ENCODE measurements at places on chromosomes 5 and 9.
A peak's percentile ranks its signal among the peaks of the same experiment; 100 is the strongest.

GRCh38 chr5:132256783-132257130 is 739 bp upstream of the PDLIM4 start:
- peak overlapping the region; percentile 60 for H3K4me3 ChIP-seq
- peaks cover 3% of the 10 kb centered on the region for H3K36me3 ChIP-seq
- no peak for DNase-seq
- H3K27me3 ChIP-seq, result peaks cover 33% of the 10 kb centered on the region
- no peak overlapping the region for H3K27ac ChIP-seq
- peaks cover 10% of the 10 kb centered on the region for H3K4me1 ChIP-seq

DNA sequence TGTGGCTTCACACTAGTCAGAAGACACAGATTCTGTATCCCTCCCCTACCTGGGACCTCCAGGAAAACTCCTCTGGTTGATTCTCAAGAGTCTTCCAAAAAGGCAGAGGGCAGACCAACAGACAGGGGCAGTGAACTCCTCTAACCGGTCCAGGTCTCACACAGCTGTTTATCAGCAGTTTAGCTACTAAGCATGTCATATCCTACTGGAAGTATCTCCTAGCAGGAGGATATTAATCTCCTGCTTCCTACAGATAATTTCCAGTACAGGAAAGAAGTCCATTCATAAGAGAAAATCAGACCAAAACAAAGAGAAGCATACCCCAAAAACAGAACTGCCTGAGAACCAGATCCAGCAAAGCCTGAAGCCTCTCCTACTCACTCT is 64.3 kb downstream of the DTWD2 start:
- no peak overlapping the region for H3K27ac ChIP-seq
- no peaks in the 10 kb centered on the region for H3K27me3 ChIP-seq
- H3K4me1 ChIP-seq, result peaks cover 2% of the 10 kb centered on the region
- no peak overlapping the region for H3K4me3 ChIP-seq

DNA sequence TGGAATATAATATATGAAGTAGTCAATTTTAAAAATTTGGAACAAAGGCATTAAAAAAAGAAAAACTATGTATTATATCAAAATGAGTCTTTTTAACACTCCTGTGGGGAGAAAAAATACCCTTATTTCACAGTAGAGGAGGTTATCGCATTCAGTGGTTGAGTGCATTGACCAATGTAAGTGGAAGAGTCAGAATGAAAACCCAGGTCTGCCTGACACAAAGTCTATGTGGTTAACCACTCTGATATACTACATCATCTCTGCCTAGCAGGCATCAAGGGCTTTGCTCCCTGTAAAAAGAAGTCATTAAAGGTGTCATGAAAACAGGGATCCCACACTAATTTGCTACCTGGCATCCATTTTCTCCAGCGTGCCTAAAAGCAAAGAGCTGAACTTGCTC is 417.2 kb upstream of the C9orf72 start:
- H3K4me3 ChIP-seq, result no peak overlapping the region
- no peaks in the 10 kb centered on the region for H3K27me3 ChIP-seq
- H3K36me3 ChIP-seq, result no peaks in the 10 kb centered on the region

DNA sequence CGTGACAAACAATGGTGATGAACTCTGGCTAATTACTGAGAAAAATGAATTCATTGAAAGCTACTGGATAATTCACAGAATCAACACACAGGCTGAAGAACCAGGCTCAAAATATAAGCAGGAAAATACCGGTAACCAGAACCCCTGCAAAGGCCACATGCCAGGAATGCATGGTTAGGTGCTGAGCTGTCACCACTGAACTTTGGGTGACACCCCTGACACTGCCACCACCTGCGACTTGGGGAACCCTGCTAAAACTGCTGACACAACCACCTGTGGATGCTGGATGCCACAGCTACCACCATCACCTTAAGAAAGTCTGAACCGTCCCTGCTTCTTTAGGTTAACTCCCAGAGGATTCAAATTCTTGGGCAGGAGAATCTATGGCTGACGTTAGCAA is 72.0 kb upstream of the NR4A3 start:
- DNase-seq, result no peak
- no peaks in the 10 kb centered on the region for H3K36me3 ChIP-seq
- H3K4me3 ChIP-seq, result no peak overlapping the region
- peaks cover 18% of the 10 kb centered on the region for H3K27me3 ChIP-seq
- no peak overlapping the region for H3K27ac ChIP-seq

- no peaks in the 10 kb centered on the region for H3K36me3 ChIP-seq
- peaks cover 5% of the 10 kb centered on the region for H3K27me3 ChIP-seq
- H3K27ac ChIP-seq, result no peak overlapping the region
- DNase-seq, result no peak
These were observed 44.7 kb downstream of the FANCC start for GRCh38 chr9:95272830-95273229.

GRCh38 chr9:71729816-71730526 is 38.3 kb downstream of the CEMIP2 start:
- H3K4me3 ChIP-seq, result no peak overlapping the region
- H3K4me1 ChIP-seq, result peaks cover 7% of the 10 kb centered on the region
- no peaks in the 10 kb centered on the region for H3K27me3 ChIP-seq
- H3K36me3 ChIP-seq, result peaks cover 18% of the 10 kb centered on the region

- no peaks in the 10 kb centered on the region for H3K4me1 ChIP-seq
- H3K4me3 ChIP-seq, result no peak overlapping the region
- no peaks in the 10 kb centered on the region for H3K36me3 ChIP-seq
- peaks cover 29% of the 10 kb centered on the region for H3K27me3 ChIP-seq
- H3K27ac ChIP-seq, result no peak overlapping the region
- no peak for DNase-seq
These were observed 35.7 kb downstream of the AK8 start for GRCh38 chr9:132842124-132843044.

DNA sequence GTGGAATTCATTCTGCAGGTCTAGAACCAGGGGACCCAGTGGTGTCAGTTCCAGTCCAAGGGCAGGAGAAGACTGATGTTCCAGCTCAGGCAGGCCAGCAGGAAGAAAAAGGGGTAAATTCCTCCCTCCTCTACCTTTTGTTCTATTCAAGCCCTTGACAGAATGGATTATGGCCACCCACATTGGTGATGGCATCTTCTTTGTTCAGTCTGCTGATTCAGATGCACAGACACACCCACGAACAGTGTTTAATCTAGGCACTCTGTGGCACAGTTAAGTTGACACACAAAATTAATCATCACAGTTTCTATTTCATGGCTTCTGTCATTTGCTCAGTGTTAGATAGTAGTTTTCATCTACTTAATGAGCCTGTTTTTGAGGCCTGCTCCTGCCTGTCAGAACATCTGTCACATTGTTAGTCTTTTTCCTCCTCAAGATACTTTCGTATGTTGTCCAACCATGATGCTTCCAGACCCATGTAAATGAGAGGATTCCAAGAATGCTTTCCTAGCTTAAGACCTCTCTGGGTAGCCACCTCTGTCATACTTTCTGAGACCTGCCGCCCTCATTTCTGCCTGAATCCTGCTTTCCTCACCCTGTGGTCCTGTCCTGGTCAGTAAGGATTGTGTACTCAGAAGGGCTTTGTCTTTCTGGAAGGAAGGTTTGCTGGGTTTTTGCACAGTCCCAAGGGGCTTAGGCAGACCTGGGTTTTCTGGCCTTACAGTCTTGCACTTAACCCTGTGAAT is 72.5 kb downstream of the SPIN1 start:
- H3K4me1 ChIP-seq, result peaks cover 12% of the 10 kb centered on the region
- H3K36me3 ChIP-seq, result peaks cover 9% of the 10 kb centered on the region
- DNase-seq, result no peak
- H3K27me3 ChIP-seq, result no peaks in the 10 kb centered on the region
- H3K27ac ChIP-seq, result peak overlapping the region; percentile 51

- H3K4me3 ChIP-seq, result no peak overlapping the region
- DNase-seq, result no peak
- no peaks in the 10 kb centered on the region for H3K4me1 ChIP-seq
- no peak overlapping the region for H3K27ac ChIP-seq
These were observed 176.6 kb upstream of the SH3GL2 start for GRCh38 chr9:17402309-17402708.

DNA sequence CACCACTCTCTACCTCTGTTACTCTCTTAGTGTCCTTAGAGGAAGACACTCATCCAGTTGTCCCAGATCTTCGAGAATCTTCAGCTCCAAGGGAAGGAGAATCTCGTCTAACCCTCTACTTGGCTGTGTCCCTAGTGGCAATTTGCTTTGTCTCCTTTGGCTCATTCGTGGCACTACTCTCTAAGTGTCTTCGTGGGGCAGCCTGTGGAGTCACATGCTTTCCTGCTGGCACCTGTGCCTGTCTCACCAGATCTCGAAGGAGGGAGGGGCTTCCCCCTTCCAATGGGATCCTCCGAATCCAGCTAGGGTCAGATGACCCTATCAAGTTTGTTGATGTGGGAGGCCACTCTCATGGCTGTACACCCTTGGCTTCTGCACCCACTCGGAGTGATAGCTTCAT is 1.8 kb upstream of the PCDHGC5 start:
- peaks cover 4% of the 10 kb centered on the region for H3K4me1 ChIP-seq
- H3K36me3 ChIP-seq, result peaks cover 5% of the 10 kb centered on the region
- H3K27me3 ChIP-seq, result peaks cover 96% of the 10 kb centered on the region
- H3K27ac ChIP-seq, result no peak overlapping the region
- no peak for DNase-seq

Measured in T-helper 17 cell (primary cell).